ENCODE measurements at places on chromosomes 4 and X.

GRCh38 chrX:39855748-39856129 is 242.0 kb downstream of the BCOR start:
- H3K27ac ChIP-seq: no peak overlapping the region
- peaks cover 27% of the 10 kb centered on the region for H3K4me1 ChIP-seq
- DNase-seq: peak; percentile 65
- no peaks in the 10 kb centered on the region for H3K27me3 ChIP-seq

- H3K27ac ChIP-seq: no peak overlapping the region
- H3K27me3 ChIP-seq: no peaks in the 10 kb centered on the region
- no peaks in the 10 kb centered on the region for H3K4me1 ChIP-seq
- peaks cover 19% of the 10 kb centered on the region for H3K36me3 ChIP-seq
- peak; percentile 8 for DNase-seq
These were observed 297.5 kb downstream of the ADAM29 start for GRCh38 chr4:175215657-175216056.

DNA sequence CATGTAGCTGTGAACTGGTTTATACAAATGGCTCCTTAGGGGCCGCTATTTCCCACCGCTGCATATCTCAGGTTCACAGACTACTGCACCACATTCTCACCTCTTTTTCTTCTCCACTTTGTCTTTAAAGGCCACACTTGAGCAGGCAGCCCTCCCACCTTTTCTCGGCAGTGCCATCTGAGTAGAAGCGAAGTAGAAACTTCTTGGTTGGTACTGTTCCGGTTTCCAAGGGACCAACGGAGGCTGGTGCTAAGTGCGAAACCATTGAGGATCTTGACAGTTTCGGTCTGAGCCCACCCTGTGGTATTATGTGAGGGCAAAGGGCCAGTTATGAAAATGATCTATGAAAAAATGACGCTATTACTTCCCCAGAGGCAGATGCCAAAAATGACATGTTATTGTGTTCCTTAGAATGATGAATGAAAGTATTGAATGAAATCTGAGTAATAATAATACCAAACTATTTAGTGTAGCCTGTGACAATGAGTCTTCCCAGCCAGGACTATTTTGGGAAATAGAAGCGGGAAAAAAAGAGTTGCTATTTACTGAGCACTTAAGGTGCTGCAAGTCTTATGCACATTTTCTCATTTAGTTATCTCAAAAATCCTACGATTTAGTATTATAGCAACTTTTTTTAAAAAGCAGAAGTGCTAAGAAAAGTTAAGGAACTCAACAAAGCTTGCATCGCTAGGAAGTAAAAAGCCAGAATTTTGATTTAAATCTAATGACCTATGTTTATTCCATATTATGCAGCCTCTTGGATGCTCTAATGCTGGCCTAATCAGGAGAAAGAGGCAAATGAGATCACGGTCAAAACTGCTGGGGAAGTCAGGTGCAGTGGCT is 29.6 kb upstream of the CHRNA9 start:
- no peak overlapping the region for H3K4me3 ChIP-seq
- H3K27me3 ChIP-seq: no peaks in the 10 kb centered on the region
- H3K36me3 ChIP-seq: no peaks in the 10 kb centered on the region
- DNase-seq: no peak
- peaks cover 27% of the 10 kb centered on the region for H3K4me1 ChIP-seq

DNA sequence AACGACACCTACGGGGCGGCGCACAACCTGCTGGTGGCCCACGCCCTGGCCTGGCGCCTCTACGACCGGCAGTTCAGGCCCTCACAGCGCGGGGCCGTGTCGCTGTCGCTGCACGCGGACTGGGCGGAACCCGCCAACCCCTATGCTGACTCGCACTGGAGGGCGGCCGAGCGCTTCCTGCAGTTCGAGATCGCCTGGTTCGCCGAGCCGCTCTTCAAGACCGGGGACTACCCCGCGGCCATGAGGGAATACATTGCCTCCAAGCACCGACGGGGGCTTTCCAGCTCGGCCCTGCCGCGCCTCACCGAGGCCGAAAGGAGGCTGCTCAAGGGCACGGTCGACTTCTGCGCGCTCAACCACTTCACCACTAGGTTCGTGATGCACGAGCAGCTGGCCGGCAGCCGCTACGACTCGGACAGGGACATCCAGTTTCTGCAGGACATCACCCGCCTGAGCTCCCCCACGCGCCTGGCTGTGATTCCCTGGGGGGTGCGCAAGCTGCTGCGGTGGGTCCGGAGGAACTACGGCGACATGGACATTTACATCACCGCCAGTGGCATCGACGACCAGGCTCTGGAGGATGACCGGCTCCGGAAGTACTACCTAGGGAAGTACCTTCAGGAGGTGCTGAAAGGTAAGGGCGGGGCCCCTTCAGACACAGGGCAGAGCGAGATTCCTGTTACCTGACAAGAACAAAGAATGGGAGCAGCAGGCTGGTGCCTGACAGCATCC is 11.7 kb downstream of the RPL9 start:
- no peaks in the 10 kb centered on the region for H3K27me3 ChIP-seq
- H3K4me3 ChIP-seq: peak overlapping the region; percentile 75
- H3K27ac ChIP-seq: 0 out of 2 replicates have a peak overlapping the region, but pooled peaks have one; percentile 61
- DNase-seq: peak; percentile 91
- H3K4me1 ChIP-seq: peaks cover 4% of the 10 kb centered on the region

DNA sequence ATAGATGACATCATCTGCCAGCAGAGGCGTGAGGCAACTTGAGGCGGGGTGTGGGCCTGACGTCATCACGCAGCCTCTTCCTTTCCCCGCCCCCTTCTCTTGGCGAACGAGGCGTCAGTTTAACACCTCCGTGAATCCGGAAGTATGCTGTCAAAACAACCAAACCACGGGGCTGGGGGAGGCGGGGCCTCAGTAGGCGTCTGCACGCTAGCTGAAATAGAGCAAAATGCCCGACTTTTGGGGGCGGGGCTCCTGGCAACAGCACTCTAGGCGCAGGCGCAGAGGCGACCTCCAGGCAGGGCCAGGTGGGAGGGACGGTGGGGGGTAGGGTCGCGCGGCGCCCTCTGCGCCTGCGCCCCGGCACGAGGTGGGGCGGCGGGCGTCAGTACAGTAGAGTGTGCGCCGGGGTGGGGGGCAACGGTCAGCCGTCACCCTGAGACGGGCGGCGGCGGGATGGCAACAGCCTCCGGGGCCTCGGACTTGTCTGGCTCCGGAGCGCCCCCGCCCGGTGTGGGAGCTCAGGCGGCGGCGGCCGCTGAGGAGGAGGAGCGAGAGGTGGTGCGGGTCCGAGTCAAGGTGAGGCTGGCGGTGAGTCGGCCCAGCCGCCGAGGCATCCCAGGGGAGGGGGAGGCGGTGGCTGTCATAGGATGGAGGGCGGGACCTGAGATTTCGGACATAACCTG is at the start of gene TBC1D25:
Gene TBC1D25 (plus strand): TSS at position 370 of the 683 bp plus-strand sequence. CDS start 84 bp downstream, at position 454.
- DNase-seq: peak; percentile 97
- H3K4me3 ChIP-seq: peak within 1 kb of the TSS; percentile 61
- no peaks in the 10 kb centered on the region for H3K27me3 ChIP-seq
- H3K36me3 ChIP-seq: no peaks in the 10 kb centered on the region
- no peaks in the 10 kb centered on the region for H3K4me1 ChIP-seq

DNA sequence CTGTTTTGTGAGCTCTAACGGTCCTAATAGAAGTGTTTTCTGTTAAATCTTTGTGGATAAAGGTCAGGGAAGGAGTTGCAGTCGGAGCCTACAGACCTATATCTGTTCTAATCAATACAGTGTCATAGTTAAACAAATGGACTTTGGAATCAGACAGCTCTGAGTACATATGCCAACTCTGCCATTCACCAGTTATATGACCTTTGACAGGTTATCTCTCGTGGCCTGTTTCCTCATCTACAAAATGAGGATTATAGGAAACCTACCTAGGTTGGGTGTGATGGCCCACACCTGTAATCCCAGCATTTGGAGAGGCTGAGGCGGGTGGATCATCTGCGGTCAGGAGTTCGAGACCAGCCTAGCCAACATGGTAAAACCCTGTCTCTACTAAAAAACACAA is 89.7 kb downstream of the MID1IP1 start:
- H3K27me3 ChIP-seq: no peaks in the 10 kb centered on the region
- no peaks in the 10 kb centered on the region for H3K4me1 ChIP-seq
- no peak overlapping the region for H3K27ac ChIP-seq
- no peak for DNase-seq
- no peak overlapping the region for H3K4me3 ChIP-seq
- no peaks in the 10 kb centered on the region for H3K36me3 ChIP-seq

DNA sequence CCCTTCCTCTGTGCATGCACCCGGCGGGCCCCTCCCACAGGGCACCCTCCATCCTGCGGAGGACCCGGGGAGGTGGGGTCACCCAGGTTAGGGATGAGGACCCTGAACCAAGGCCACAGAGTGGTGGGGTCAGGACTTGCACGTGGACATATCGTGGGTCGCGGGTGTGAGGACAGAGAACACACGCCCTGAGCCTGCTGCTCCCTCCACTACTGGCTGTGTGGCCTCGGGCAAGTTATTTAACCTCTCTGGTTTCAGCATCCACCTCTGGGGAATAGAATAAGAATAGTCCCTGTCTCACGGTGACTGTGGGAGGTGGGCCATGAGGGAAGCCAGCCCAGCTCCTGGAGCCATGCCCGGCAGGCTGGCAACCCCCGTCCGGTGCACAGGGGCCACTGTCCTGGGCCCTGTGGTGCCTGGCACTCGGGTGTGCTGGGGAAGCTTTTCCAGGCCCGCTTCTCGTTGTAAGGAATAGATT is 5.1 kb downstream of the PSAPL1 start:
- H3K36me3 ChIP-seq: no peaks in the 10 kb centered on the region
- no peak for DNase-seq
- no peaks in the 10 kb centered on the region for H3K27me3 ChIP-seq
- H3K4me1 ChIP-seq: peaks cover 24% of the 10 kb centered on the region

DNA sequence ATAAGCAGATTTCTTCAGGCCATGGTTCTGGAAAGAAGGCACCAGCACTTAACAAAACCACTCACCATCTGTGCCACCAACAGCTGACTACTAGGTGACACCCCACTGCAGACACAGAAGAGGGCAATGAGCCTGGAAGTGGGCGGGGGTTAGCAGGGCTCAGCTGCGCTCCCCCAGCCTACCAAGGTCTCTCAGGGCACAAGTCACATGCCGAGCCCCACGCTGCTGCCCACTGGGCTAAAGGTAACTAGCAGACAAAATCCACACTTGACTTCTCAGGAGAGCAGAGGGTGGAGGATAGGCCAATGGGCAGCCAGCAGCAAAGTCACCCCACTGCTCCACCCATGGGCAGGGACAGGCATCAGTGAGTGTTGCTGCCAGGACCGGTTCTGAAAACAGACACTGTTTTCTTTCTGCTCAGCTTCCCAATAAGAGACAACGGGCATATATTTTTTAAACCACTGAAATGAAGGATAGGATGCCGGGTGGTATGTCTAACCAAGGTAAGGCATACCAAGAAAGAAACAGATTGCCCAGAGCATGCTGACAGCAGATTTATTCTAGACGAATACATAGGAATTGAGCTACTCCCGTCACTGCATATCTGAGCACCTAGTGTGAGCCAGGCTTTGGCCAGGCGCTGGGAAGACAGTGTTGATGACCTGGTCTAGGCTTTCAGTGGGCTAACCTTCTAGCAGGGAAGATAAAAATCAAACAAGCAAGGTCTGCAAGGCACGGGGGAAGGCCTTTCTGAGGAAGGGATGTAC is 20.1 kb downstream of the ACSL1 start:
- no peaks in the 10 kb centered on the region for H3K36me3 ChIP-seq
- no peak overlapping the region for H3K27ac ChIP-seq
- H3K4me3 ChIP-seq: no peak overlapping the region
- H3K27me3 ChIP-seq: no peaks in the 10 kb centered on the region
- peaks cover 15% of the 10 kb centered on the region for H3K4me1 ChIP-seq

DNA sequence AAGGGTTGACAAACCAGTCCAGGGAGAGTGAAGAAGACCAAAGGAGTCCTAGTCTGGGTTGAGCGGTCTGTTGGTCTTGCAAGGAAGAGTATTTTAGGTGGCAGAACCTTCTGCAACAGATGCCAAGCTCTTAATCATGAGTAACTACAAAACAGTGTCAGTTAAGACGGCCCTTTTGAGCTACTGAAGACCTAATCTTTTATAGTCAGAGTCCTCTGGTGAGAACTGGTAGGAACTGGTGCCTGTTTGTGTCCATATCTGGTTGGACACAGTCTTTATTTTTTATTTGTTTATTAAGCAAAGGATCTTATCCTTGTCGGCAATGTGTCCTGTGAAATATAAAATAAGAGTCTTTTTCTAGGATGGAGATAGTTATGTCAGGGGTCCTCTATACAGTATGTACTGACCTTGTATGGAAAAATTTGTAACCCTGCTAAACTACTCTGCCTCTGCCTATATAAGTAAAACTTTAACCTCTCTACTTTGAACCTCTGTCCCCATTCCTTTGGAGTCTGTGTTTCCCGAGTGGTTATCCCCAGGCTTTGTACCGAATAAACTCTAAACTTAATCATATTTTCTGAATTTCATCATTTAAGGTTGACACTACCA is 47.1 kb downstream of the FAM13A start:
- no peaks in the 10 kb centered on the region for H3K4me1 ChIP-seq
- no peak overlapping the region for H3K4me3 ChIP-seq
- no peaks in the 10 kb centered on the region for H3K27me3 ChIP-seq
- DNase-seq: no peak
- peaks cover 21% of the 10 kb centered on the region for H3K36me3 ChIP-seq

GRCh38 chr4:147683188-147683591 is 773 bp downstream of the PRMT9 start:
- peak; percentile 11 for DNase-seq
- H3K27me3 ChIP-seq: no peaks in the 10 kb centered on the region
- H3K4me3 ChIP-seq: peak overlapping the region; percentile 81
- H3K36me3 ChIP-seq: no peaks in the 10 kb centered on the region
- no peak overlapping the region for H3K27ac ChIP-seq
- peaks cover 22% of the 10 kb centered on the region for H3K4me1 ChIP-seq

- no peaks in the 10 kb centered on the region for H3K27me3 ChIP-seq
- H3K4me1 ChIP-seq: no peaks in the 10 kb centered on the region
- peak; percentile 64 for DNase-seq
- H3K27ac ChIP-seq: peak overlapping the region; percentile 55
These were observed 5.8 kb downstream of the LAS1L start for GRCh38 chrX:65528705-65529340.

DNA sequence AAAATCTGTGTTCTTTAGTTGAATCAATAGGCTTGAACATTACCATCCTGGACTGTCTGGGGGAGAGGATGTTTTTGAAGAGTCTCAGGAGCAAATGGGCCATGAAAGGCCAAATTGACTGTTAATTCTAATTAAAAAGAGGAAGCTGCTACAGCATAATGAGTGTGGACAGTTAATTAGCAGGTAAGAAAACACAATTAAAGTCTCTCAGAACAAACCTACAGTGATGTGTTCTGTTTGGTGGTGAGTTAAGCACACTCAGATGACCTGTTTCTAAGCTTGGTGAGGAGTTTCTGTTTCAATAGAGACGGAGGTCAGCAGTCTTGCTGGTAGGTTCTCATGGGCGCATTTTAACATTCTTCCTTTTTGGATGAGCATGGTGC is 68.1 kb downstream of the DRD5 start:
- H3K27ac ChIP-seq: no peak overlapping the region
- no peak for DNase-seq
- no peaks in the 10 kb centered on the region for H3K36me3 ChIP-seq
- H3K27me3 ChIP-seq: no peaks in the 10 kb centered on the region
- no peak overlapping the region for H3K4me3 ChIP-seq

GRCh38 chrX:132058975-132059374 is 35.9 kb downstream of the STK26 start:
- no peak for DNase-seq
- H3K27me3 ChIP-seq: no peaks in the 10 kb centered on the region
- no peaks in the 10 kb centered on the region for H3K36me3 ChIP-seq

- peaks cover 9% of the 10 kb centered on the region for H3K4me1 ChIP-seq
- no peak overlapping the region for H3K27ac ChIP-seq
- H3K27me3 ChIP-seq: no peaks in the 10 kb centered on the region
- no peak for DNase-seq
- no peaks in the 10 kb centered on the region for H3K36me3 ChIP-seq
These were observed 3.1 kb upstream of the CDKL5 start for GRCh38 chrX:18422325-18422724.

- no peaks in the 10 kb centered on the region for H3K27me3 ChIP-seq
- no peak overlapping the region for H3K4me3 ChIP-seq
- no peaks in the 10 kb centered on the region for H3K36me3 ChIP-seq
- H3K4me1 ChIP-seq: peaks cover 10% of the 10 kb centered on the region
- no peak for DNase-seq
These were observed 38.0 kb upstream of the CRMP1 start for GRCh38 chr4:5930876-5931275.

Data from GM23338 (cell line).